Left lung (tissue), 14 donors: ENCODE measurements at places on chromosomes 1 and 21. TPM values are rescaled to one million over a fixed set of nuclear protein-coding genes. Genes with fewer than 3 reads are reported as not detected.

Gene SYPL2
- 0.32 TPM for polyA plus RNA-seq

GRCh38 chr1:222950892-222951291, 136.1 kb downstream of the DISP1 start:
- H3K4me1 ChIP-seq: no peaks in the 10 kb centered on the region
- no peaks in the 10 kb centered on the region for H3K27me3 ChIP-seq
- no peak overlapping the region for H3K4me3 ChIP-seq
- no peak overlapping the region for H3K27ac ChIP-seq
- no peaks in the 10 kb centered on the region for H3K36me3 ChIP-seq

Gene EXTL1
- 0.71 TPM for polyA plus RNA-seq

DNA sequence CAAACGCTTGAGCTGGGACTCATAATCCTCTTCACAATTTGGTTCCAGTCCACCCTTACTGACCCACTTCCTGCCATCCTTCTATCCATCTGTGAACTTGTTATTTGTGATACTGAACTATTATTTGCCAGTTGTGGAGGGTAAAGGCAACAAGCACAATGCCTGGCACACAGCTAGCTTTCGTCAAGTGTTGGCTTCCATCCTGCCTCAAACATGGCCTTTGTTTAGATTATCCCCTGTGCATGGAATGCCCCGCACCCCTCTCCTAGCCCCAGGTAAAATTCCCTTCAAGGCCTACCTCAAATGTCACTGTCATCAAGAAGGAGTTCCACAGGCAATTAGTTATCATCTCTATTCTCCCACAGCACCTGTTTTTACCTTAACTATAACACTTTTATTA, 11.4 kb upstream of the CDCA8 start:
- H3K36me3 ChIP-seq: peaks cover 47% of the 10 kb centered on the region
- no peak for DNase-seq
- H3K4me3 ChIP-seq: no peak overlapping the region
- H3K4me1 ChIP-seq: no peaks in the 10 kb centered on the region
